ENCODE measurements at places on chromosomes 6 and 20.
A peak's percentile ranks its signal among the peaks of the same experiment; 100 is the strongest.

- no peak for DNase-seq
Observed at GRCh38 chr6:5547556-5547955, 286.2 kb downstream of the FARS2 start.

GRCh38 chr6:157953580-157954091 lies 28.0 kb upstream of the SYNJ2 start:
- no peak for DNase-seq

- DNase-seq = no peak
Observed at GRCh38 chr20:64058536-64058935, 4.5 kb upstream of the TCEA2 start.

DNA sequence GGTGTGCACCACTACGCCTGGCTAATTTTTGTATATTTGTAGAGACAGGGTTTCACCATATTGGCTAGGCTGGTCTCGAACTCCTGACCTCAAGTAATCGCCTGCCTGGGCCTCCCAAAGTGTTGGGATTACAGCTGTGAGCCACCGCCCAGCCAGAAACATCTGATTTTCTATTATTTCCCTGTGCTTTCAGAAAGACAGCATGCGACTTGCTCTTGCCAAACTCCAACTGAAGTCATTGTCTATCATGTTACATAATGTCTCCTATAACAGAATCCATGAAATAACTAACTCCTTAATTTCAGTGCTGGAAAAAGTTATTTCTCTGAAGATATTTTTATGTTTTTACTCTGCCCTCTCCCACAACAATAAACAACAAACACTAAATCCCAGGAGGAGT lies 8.5 kb downstream of the RMND1 start:
- DNase-seq = no peak

DNA sequence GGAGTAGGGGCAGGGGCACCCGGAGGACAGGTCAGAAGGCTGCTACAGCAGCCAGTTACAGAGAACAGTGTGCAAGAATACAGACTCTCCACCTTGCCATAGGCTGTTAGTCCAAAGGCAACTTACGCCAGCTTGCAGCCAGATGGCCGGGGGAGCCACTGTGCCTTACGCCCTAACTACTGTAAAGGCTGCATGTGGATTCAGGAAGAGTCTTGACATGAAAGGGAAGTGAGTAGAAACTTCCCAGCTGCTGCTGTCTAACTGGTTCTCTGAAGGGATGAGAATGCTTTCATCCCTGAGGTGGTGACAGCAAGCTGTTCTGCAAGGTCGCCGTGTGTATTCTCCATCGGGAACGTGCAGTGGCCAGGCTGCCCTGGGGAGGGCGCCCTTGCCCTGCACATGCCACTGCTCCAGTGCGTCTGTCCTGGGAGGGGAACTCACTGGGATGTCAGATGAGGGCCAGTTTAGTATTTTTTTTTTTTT lies 46.1 kb downstream of the LYRM4 start:
- DNase-seq = no peak

GRCh38 chr6:46921731-46922130 lies at the start of gene ADGRF5:
Gene ADGRF5, minus strand, starts transcription at chr6:46921938. Its CDS starts 15,176 bp downstream, at chr6:46906762.
- no peak for DNase-seq

DNA sequence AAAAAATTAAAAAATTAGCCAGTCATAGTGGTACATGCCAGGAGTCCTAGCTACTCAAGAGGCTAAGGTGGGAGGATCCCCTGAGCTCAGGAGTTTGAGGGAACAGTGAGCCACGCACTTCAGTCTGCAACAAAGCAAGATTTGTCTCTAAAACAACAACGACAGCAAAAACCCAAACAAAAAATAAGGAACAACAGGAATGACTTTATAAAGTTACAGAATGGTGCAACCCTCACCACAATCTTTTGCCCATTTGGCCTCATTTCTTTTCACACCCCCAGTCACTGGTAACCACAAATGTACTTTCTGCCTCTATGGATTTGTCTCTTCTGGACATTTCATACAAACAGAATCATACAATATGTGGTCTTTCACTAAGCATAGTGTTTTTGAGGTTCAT lies 16.7 kb upstream of the ZFAND3 start:
- no peak for DNase-seq

DNA sequence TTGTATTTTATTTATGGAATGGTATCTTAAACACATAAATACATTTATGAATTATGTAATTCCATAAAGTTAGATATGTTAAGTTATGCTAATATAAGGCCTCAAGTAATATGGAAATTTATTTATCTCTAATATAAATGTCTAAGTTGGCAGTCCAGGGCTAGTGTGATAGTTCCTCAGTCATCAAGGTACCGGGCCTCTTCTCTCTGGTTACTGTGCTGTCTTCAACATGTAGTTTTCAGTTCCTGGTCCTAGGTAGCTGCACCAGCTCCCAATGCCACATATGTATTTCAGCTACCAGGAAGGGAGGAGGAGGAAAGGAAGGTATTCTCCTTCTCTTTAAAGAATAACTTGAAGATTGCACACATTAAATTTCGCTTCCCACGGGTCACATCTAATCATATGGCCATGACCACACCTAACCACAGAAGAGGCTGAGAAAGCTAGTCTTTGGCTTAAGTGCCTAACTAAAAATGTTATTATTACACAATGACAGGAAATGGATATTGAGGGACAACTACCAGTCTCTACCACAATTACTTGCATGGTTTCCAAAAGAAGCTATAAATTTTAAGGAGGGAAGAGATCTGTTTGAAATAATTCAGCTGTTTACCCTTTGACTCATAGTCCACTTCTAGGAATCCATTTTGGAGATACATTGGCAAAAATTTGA lies 68.6 kb downstream of the BCKDHB start:
- no peak for DNase-seq

DNA sequence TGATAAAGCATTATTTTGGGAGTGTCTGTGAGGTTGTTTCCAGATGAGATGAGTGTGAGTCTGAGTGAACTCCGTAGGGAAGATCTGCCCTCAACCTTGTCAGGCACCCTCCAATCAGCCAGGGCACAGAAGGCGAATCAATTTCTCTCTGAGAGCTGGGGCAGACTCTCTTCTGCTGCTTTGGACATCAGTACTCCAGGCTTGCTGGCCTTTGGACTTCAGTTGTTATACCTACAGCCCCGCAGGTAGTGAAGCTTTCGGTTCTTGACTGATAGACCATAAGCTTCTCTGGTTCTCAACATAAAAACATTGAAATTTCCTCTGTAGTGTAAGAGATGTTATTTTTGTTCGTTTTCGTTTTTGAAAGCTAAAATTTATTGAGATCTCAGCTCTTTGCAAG lies 71.4 kb downstream of the MAFB start:
- DNase-seq = no peak

DNA sequence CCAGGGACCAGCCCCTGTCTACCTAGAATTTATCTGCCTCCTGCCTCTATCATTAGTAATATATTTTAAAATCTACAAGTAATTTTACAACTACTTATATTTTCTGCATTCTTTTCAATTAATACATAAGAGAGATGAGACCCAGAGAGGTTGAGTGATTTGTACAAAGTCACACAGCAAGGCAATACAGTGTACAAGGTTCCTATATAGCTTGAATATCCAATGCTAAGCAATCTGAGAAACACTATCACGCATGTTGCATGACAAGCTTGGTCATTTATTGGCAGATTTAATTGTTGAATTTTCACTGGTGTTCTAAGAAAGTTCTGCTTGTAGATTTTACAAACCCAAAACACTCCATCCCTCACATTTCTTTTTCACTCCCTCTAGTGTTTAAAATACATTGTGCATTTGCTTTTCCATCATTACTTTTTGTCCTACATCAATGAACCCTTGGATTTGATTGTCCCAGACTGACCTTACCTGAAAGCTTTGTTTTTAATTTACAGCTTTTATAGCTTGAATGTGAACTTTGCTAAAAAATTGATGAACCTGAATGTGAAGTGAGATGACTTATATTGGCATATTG lies 520.9 kb upstream of the CITED2 start:
- no peak for DNase-seq

DNA sequence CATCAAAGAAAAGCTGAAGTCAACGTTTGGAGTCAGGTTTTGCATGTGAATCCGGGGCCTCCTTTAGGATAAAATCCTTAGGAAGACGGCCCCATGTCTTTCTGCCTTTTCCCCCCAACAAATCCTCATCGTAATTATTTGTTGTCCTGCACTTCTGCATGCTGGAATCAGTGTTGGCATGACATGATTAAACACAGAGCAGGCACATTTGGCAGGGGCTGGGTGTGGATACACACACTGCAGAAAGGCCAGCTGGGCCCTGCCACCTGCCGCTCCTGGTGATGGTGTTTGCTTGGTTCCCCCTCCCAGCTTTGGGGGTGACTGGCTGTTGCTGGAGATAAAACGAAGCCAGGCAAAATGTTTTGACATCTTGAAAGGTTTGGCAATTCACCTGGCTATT lies 46.3 kb upstream of the FOXA2 start:
- no peak for DNase-seq

- peak; percentile 45 for DNase-seq
Observed at GRCh38 chr20:43914311-43915210, at the start of gene TOX2. Gene TOX2, plus strand, starts transcription at chr20:43914852. Its CDS starts 40 bp downstream, at chr20:43914892.

- DNase-seq = no peak
Observed at GRCh38 chr20:45883100-45883469, 2.1 kb downstream of the ZSWIM1 start.

- DNase-seq = no peak
Observed at GRCh38 chr6:19632230-19632629, 204.9 kb upstream of the ID4 start.

DNA sequence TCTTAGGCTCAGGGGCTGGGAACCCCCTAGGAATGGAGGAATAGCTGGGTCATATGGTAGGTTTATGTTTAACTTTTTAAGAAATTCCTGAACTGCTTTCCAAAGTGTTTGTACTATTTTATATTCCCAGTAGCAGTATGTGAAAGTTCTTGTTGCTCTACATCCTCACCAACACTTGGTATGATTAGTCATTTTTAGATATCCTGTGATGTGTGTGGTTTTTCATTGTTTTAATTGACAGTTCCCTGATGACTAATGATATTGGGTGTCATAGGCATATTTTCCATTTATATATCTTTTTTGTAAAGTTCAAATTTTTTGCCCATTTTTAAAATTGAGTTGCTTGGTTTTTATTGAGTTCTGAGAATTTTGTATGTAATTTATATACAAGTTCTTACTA lies 72.3 kb downstream of the SLC16A10 start:
- no peak for DNase-seq

GRCh38 chr6:11918739-11919605 lies 93.1 kb upstream of the HIVEP1 start:
- DNase-seq = no peak

GRCh38 chr6:34207695-34208443 lies 28.8 kb upstream of the HMGA1 start:
- DNase-seq = no peak

- DNase-seq = no peak
Observed at GRCh38 chr20:48120120-48120519, 334.8 kb upstream of the SULF2 start.

GRCh38 chr6:14660806-14661579 lies 543.4 kb downstream of the CD83 start:
- peak; percentile 82 for DNase-seq

GRCh38 chr20:40506537-40506939 lies 182.5 kb downstream of the MAFB start:
- peak; percentile 92 for DNase-seq

DNA sequence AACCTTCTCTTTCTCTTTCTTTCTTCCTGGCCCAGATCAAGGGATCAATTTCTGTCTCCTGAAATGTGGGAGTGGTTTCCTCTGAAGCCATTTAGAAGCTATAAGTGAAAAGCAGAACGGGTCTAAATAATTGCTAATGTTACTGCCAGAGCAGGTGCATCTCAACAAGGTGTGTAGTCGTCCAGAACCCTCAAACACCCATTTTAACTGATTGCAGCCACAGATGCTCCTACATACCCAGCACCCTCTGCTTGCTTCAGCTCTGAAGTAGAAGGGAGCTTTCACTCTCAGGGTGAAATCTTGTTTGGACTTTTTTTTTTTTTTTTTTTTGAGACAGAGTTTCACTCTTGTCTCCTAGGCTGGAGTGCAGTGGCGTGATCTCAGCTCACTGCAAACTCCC lies 592.1 kb upstream of the ARID1B start:
- no peak for DNase-seq

GRCh38 chr6:150599199-150600009 lies at the start of gene PLEKHG1:
Gene PLEKHG1, plus strand, starts transcription at chr6:150599885. Its CDS starts 133,797 bp downstream, at chr6:150733682.
- peak; percentile 78 for DNase-seq

GRCh38 chr6:5181510-5182317 lies 79.0 kb downstream of the LYRM4 start:
- no peak for DNase-seq

DNA sequence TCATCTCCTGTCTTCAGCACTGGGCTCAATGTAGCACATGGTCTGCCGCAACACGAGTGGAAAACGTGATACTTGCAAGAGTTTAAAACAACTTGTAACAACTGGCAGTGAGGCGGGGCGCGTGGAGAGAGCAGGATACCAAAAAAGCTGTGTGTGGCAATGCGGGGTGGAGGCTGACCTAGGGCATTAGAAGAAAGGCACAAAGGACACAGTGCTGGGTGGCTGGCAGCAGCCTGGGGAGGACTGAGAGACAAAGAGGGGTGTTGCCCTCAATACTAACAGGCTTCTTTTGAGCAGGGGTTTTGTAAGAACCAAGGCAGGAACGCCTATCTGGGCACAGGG lies 1.5 kb upstream of the GFOD1 start:
- DNase-seq = no peak

DNA sequence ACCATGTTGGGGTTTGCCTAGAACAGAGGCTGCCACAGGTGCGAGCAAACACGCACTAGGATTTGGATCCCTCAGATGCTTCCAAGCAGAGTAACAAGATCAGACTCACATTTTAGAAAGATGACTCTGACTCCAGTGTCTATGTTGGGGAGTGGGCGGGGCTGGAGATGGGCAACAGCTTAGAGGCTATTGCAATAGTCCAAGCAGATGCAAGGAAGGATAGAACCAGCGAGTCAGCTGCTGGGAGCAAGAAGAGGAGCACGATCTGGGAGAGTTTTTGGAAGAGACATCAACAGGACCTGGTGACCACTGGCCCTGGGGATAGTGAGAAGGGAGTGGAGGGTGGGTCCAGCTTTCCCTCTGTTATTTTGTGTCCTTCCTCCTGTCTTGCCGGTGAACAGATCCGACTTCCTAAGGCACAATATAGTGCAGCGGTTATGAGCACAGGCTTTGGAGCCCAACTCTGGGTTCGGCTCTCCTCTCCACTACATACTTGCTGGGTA lies 52.7 kb downstream of the FGD2 start:
- no peak for DNase-seq

DNA sequence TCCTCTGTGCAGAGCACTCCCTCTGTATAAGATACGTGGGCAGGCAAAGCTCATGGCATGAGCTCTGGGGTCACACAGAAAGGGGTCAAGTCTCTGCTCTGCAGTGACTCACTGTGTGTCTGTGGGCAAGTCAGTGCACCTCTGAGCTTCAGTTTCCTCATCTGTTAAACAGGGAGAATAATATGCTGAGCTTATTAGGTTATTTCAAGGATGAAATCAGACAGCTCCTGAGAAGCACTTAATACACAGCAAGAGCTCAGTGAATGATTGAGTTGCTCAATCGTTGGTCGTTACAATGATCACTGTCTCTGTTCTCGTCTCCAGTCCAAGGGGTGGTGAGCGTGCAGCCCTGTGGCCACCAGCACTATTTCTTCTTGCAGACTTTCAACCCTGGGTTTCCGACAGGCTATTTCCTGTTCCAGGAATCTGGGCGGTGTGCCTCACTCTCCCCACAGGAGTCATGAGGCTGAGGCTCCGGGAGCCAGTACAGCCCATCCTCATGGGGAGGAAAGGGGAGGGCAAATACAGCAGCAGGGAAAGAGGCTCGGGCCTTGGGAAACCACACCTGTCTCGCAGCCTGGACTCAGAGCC lies 28.9 kb downstream of the KIAA1755 start:
- DNase-seq = no peak

GRCh38 chr6:37821446-37821845 lies 1.9 kb downstream of the ZFAND3 start:
- DNase-seq = no peak

- DNase-seq = no peak
Observed at GRCh38 chr6:31865205-31866118, 2.8 kb upstream of the NEU1 start.

All from CD4-positive, alpha-beta T cell treated with Interleukin-15 for 1 hour (primary cell).